Stimulated activated CD8-positive, alpha-beta memory T cell treated with anti-CD3 and anti-CD28 coated beads, Interleukin-7, amount 100 ng/mL, for 1 hour (primary cell): ENCODE measurements at places on chromosomes 3 and 15.

GRCh38 chr3:196531418-196531817, 16.3 kb upstream of the SMCO1 start:
- no peak for DNase-seq

- no peak for DNase-seq
Observed at GRCh38 chr3:27094721-27095120, 274.5 kb downstream of the NEK10 start.

GRCh38 chr15:62847900-62848489, 194.6 kb upstream of the TPM1 start:
- DNase-seq = no peak

DNA sequence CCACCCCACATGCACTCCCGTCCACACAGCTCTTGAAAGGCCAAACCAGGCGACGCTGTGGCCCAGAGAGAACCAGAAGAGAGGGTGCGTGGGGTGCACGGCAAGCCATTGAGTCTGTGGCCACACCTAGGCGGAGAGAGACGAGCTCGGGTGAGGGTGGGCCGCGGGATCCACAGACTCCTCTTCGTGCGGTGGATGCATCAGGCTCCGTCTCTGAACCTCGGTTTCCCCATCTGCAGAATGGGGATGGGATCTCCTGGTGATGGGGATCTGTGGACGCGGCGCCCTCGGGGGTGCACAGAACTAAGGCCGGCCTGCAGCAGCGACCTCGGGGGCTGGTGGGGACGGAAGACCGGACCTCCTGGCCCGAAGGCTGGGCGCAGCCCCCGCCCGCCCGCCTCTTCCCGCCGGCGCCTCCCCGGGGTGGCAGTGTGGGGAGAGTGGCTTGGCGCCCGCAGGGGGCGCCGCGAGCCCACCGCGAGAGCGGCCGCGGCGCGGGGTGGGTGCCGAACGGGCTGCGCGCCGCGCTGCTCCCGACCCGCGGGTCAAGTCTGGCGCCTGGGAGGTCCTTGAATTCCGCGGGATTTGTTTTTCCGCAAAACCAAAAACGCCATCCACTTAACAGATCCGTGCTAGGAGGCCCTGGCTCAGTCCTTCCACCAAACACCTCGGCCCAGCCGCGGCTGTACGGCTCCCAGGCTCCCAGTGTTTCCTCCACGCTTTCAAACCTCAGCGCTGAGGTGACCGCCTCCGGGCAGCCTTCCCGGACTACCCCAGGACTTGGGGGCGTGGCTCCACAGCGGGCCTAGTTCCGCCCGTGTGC, 13.2 kb upstream of the ADPGK start:
- DNase-seq = no peak

GRCh38 chr15:85545185-85545584, 164.8 kb downstream of the AKAP13 start:
- DNase-seq = no peak

- no peak for DNase-seq
Observed at GRCh38 chr15:63440756-63441155, 59.1 kb upstream of the CA12 start.

GRCh38 chr3:152779653-152780052, 55.3 kb upstream of the P2RY1 start:
- no peak for DNase-seq

- DNase-seq = no peak
Observed at GRCh38 chr3:134381831-134382442, 7.7 kb upstream of the AMOTL2 start.

GRCh38 chr3:117117188-117117936, 407.8 kb downstream of the TUSC7 start:
- DNase-seq = no peak

- DNase-seq = no peak
Observed at GRCh38 chr3:117526470-117527079, 817.0 kb downstream of the TUSC7 start.

DNA sequence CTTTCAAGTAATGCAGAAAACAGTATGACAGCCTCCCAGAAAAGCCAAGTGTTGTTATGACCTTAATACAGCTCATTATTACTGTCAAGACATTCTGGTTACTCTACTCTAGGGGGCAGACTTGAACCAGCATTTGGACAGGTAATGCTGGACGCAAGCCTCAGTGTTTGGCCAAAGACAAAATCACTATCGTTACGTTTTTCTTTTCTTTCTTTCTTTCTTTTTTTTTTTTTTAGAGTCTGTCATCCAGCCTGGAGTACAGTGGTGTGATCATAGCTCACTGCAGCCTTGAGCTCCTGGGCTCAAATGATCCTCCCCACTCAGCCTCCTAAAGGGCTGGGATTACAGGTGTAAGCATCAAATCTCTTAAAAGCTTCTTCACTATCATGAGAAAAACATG, 29.4 kb upstream of the TMEM45A start:
- DNase-seq = no peak

GRCh38 chr15:89904519-89904918, 8.2 kb downstream of the ARPIN start:
- no peak for DNase-seq

DNA sequence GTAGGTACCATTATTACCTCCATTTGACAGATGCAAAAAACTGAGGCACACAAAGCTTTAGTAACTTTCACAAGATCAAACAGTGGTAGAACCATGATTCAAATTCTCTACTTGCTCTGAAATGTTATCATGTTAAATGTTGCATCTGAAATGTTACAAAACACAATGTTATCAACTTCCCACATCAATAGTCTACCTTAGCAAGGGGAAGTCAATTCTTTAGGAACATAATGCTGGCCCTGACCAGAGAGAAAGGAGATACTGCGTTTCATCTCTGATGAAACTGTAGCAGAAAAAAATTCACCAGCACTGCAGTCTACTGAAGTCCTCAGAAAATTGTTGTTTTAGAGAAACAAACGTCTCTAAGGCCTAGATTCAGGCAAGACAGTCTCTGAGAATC, 174.1 kb downstream of the SATB1 start:
- DNase-seq = no peak

DNA sequence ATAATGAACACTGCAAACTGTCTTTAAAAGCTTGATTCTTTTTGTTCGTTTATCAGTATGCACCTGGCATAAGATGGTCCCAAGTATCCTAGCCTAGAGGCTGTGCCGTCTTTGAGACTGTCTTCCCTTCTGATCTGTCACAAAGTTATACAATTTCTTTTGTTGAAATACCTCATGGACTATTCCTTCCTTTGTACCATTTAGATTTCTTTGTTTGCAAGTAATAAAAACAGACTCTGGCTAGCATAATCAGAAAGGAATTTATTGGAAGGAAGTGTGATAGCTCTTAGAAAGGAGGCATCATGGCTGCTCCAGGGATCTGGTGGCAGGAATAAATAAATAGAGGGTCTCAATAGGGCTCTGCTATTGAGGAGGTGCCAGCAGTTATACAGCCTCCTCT, 280.4 kb downstream of the SLC9A9 start:
- no peak for DNase-seq

DNA sequence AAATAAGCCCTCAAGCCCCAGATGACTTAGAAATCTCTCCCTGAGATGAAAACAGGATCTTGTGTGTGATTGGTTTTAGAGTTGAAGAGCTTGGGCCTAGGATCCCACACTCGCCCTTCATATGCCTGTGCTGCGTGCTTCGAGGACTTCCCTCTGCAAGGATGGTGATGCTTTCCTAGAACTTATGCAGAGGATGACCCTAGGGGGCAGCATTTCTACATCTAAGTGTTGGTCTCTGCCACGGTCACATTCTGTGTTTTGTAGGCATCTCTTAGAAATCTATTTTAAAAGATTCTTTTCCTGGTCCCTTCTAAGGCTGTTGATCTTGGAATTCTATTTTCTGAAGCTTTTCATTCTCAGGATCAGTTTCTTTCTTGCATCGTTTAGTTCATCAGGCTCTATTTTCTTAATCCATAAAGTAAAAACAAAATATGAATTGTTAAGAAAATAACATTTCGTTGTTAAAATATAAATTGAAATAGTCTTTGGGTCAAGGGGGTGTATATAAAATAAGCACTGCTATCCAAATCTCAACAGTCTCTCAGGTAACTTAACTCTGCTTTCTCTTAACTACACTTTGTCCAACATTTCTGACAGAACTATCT, 45.7 kb downstream of the WDR76 start:
- DNase-seq = no peak
